Endodermal cell (in vitro differentiated cells): ENCODE measurements at places on chromosomes 12 and 14.

DNA sequence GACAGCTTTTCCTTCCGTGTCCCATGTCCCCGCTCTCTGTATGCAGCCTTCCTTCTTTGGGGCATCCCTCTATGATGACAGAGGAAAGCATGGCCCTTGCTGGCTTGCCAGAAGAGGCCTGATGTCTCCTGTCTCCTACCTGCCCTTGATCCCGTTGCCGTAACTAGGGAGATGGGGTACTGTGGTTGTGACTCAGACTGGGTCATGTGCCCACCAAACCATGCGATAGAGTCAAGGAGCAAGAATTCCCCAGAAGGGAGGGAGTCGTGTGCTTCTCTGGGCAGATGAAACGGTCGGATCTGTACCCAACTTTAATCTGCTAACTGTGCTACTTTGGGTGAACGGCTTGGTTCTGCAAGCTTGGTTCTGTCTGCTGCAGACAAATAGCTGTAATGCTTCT is 99.1 kb upstream of the DYNC1H1 start:
- no peaks in the 10 kb centered on the region for H3K27me3 ChIP-seq
- DNase-seq = no peak
- H3K27ac ChIP-seq = no peak overlapping the region
- H3K36me3 ChIP-seq = peaks cover 10% of the 10 kb centered on the region

GRCh38 chr14:57933349-57933748 is 67.5 kb upstream of the SLC35F4 start:
- H3K27me3 ChIP-seq = no peaks in the 10 kb centered on the region
- peaks cover 6% of the 10 kb centered on the region for H3K4me1 ChIP-seq
- no peak for DNase-seq
- no peaks in the 10 kb centered on the region for H3K36me3 ChIP-seq
- H3K4me3 ChIP-seq = no peak overlapping the region

- no peaks in the 10 kb centered on the region for H3K27me3 ChIP-seq
- H3K27ac ChIP-seq = no peak overlapping the region
- no peaks in the 10 kb centered on the region for H3K36me3 ChIP-seq
- no peak overlapping the region for H3K4me3 ChIP-seq
These were observed 1766.9 kb upstream of the SEL1L start for GRCh38 chr14:83300476-83301064.

- H3K27ac ChIP-seq = no peak overlapping the region
- H3K27me3 ChIP-seq = peaks cover 10% of the 10 kb centered on the region
- no peak for DNase-seq
- H3K36me3 ChIP-seq = no peaks in the 10 kb centered on the region
- H3K4me3 ChIP-seq = no peak overlapping the region
These were observed 99.4 kb upstream of the NCOR2 start for GRCh38 chr12:124666722-124667259.

GRCh38 chr12:121974026-121974985 is 47.4 kb upstream of the BCL7A start:
- H3K4me1 ChIP-seq = no peaks in the 10 kb centered on the region
- H3K27ac ChIP-seq = no peak overlapping the region
- H3K27me3 ChIP-seq = no peaks in the 10 kb centered on the region
- no peak for DNase-seq
- H3K4me3 ChIP-seq = no peak overlapping the region

- H3K36me3 ChIP-seq = no peaks in the 10 kb centered on the region
- no peak overlapping the region for H3K4me3 ChIP-seq
- no peak for DNase-seq
- no peaks in the 10 kb centered on the region for H3K4me1 ChIP-seq
- no peak overlapping the region for H3K27ac ChIP-seq
- no peaks in the 10 kb centered on the region for H3K27me3 ChIP-seq
These were observed 89.1 kb downstream of the STXBP6 start for GRCh38 chr14:24960816-24961215.
